ENCODE measurements at places on chromosomes 16 and 17.

DNA sequence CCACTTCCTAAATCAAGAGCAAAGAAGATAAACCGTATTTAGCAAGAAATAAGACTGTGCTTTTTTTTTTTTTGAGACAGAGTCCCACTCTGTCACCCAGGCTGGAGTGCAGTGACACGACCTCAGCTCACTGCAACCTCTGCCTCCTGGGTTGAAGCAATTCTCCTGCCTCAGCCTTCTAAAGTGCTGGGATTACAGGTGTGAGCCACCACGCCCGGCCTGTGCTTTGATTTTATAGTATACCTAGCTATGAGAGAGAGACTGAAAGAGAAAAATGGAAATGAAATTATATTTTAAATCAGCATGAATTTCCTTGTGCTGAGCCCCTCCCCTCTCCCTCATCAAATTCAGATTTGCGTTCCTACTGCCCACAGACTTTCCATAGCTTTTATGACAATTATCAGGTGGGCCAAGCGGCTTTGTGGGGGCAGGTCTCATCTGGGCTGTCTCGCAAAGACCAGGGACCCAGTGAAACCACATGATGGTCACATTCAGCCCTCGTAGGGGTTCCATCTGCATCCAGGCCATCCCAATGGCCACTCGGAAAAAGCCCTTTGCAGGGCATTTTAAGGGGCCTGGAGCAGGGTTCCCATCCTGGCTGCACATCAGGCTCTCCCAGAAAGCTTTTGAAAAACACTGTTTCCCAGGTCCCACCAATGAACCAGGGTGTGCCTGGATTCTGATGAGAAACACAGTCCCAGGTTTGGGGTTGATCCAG, 8.5 kb downstream of the CACNG1 start:
- DNase-seq, result peak; percentile 28

DNA sequence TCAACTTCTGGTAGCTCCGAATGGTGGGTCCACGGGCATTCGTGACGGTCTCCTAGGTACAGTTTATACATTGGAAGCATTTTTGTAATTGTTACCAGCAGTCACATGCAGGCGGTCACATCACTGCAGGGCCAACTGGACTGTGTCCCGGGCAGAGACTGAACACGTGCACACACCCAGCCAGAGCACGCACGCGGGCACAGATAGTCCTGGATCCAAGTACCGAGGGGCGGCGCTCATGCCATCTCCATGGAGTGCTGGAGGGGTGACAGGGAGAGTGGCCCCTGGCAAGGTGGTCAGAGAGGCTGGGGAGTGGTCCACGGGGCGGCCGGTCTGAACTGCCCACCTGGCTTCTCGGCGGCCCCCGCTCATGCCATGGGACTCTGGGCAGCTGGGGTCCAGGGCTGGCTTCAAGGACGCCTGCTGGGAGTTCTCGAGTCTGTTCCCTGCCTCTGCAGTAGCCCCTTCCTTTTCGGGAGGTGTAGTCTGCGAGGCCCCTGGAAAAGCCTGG, 34.2 kb downstream of the BAIAP2 start:
- DNase-seq, result no peak

- DNase-seq, result peak; percentile 83
These were observed 550 bp upstream of the RNF213 start for GRCh38 chr17:80260069-80260535.

DNA sequence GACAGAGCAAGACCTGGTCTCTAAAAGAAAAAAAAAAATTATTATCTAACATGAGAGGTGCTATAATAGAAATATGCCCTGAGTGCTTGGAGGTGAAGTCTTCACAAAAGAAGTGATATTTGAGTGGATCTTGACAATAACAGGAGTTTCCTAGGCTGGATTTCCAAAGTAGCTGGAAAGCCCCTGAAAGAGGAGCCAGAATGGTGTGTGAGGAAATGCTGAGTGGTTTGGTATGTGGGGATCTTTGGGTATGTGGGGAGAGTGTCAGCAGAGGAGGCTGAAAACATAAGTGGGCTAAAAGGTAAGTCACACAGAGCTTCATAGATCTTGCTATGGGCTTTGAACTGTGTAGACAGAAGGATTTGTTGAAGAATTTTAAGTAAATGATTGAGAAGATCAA, 100.1 kb downstream of the YPEL2 start:
- DNase-seq, result no peak

GRCh38 chr16:4192206-4192605, 49.7 kb downstream of the SRL start:
- no peak for DNase-seq

- DNase-seq, result peak; percentile 52
These were observed 44.4 kb downstream of the HAPSTR1 start for GRCh38 chr16:9135797-9136196.

- no peak for DNase-seq
These were observed 55.0 kb downstream of the SMPD3 start for GRCh38 chr16:68393333-68393732.

GRCh38 chr17:34254146-34254545, 939 bp upstream of the CCL2 start:
- no peak for DNase-seq

GRCh38 chr17:82127315-82127595, 29.2 kb upstream of the FASN start:
- DNase-seq, result no peak

GRCh38 chr16:26189536-26189935, 497.8 kb downstream of the HS3ST4 start:
- DNase-seq, result no peak

GRCh38 chr16:84953190-84953746, 58.1 kb downstream of the ZDHHC7 start:
- no peak for DNase-seq

- DNase-seq, result no peak
These were observed 25.5 kb downstream of the BAIAP2 start for GRCh38 chr17:81060416-81060815.

DNA sequence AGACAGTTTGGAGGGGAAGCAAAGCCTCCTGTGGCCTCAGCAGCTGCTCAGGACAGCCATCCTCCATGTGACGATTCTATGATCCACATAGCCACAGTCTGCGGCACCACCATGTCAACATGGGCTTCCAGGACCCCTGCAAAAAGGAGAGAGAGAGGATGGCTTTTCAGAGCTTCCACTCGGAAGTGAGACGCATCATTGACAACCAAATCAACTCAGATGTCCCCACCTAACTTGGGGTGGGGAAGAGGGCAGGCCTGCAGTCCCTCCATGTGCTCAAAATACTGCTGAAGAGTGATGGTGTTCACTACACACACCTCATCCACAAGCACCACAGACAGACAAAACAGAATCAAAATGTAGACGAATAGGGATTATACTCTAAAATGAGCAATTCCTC, 5.9 kb upstream of the METTL16 start:
- DNase-seq, result no peak

DNA sequence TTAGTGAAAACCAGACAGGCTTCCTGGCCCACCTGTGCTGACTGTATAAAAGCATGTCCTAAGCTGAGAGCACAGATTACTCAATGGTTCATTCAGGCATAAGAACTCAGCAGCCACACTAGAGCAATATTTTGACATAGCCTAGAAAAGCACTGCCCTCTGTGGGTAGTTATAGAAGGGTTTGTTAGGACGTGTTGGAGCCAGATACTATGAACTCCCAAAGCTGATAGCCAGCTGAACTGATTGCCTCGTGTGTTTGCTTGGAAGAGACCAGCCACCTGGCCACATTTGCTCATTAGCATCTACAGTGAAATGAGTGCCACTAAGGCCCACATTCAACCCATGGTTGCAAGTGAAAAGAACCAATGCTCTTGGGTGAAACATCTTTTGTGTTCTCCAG, 30.8 kb upstream of the ABCA5 start:
- DNase-seq, result no peak

- no peak for DNase-seq
These were observed 581 bp upstream of the TMEM208 start for GRCh38 chr16:67226295-67226803.

- no peak for DNase-seq
These were observed 7.4 kb downstream of the ASGR2 start for GRCh38 chr17:7107012-7107754.

GRCh38 chr17:40524243-40524965, 23.0 kb upstream of the TNS4 start:
- no peak for DNase-seq

DNA sequence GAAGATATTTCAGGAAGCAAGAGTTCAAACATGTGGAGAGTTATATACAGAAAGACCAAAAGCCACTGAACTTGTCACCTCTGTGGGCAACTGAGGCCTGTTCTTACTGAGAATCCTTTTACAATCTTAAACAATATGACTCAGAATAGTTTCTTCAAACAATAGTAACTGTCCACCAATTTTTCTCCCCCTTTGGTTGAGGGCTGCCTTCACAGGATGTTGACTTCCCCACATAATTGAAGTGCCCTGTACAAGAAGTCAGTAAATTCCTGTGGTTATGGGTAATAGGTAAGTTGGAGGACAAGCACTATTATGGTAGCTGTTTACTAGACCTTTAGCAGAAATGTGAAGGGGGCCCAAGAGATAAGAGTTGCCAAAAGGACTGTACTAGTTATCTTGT, 215.8 kb downstream of the CDH8 start:
- DNase-seq, result no peak
